ENCODE measurements at places on chromosomes 12 and 14. TPM values are rescaled to one million over a fixed set of nuclear protein-coding genes. Genes with fewer than 3 reads are reported as not detected.

DNA sequence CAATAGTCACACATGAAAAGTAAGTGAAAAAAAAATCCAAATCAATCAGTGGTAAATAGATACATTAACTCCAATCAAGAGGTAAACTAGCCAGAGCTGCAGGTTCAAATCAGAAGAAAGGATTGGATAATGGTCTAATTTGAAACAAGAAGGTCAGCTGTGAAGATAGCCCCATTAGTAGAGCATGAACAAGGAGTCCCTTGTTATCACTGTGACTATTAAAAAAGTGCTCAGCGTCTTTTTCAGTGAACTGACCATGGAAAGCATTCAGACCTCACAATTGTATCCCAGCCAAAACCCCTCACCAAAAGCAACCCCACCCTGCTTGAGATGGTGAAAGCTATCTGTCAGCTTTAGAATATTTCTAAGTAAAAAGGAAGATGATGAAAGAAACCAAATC lies 125.0 kb upstream of the EGLN3 start:
- no peak overlapping the region for H3K27ac ChIP-seq
- DNase-seq, result no peak
- no peaks in the 10 kb centered on the region for H3K4me1 ChIP-seq
- no peaks in the 10 kb centered on the region for H3K36me3 ChIP-seq

DNA sequence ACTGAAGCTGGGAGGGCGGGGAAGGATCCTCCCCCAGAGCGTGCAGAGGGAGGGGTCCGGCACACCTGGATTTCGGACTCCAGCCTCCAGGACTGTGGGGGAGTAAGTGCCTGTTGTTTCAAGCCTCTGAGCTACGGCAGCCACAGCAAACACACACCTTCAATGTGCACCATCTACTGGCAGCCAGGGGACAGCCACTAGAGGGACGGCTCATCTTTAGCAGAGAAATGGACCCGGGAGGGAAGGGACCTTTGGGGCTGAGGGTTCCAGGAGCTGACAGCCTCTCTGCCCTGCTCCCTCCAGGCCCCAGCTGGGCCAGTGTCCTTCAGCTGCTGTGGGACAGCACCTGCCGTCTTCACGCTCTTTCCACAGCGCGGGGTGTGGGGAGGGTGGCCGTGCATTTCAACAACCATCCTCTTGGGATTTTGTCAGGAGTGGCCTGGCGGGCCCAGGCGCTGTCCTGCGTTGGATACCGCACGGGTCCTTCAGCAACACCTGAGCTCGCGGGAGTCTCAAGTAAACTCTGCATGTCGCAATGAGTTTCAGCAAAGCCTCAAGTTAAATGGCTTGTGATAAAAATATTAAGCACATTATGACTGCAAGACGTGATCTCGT lies 209.2 kb upstream of the C14orf180 start:
- DNase-seq, result peak; percentile 85
- no peak overlapping the region for H3K27ac ChIP-seq
- H3K27me3 ChIP-seq, result no peaks in the 10 kb centered on the region
- no peak overlapping the region for H3K4me3 ChIP-seq
- no peaks in the 10 kb centered on the region for H3K4me1 ChIP-seq
- no peaks in the 10 kb centered on the region for H3K36me3 ChIP-seq

- H3K27ac ChIP-seq, result no peak overlapping the region
- DNase-seq, result peak; percentile 86
- H3K36me3 ChIP-seq, result no peaks in the 10 kb centered on the region
These were observed 5.9 kb upstream of the GDF11 start for GRCh38 chr12:55736780-55737580.

- no peak overlapping the region for H3K4me3 ChIP-seq
- DNase-seq, result no peak
- H3K36me3 ChIP-seq, result no peaks in the 10 kb centered on the region
- no peaks in the 10 kb centered on the region for H3K27me3 ChIP-seq
- H3K27ac ChIP-seq, result no peak overlapping the region
- H3K4me1 ChIP-seq, result no peaks in the 10 kb centered on the region
These were observed 155.2 kb downstream of the SLC38A4 start for GRCh38 chr12:46670636-46671035.

KRT79 gene
- not detected for total RNA-seq

Data from Karpas-422 (cell line).